ENCODE measurements at places on chromosomes 3 and 15.

GRCh38 chr15:33328106-33328505 is 17.3 kb downstream of the RYR3 start:
- no peak for DNase-seq

GRCh38 chr15:100041127-100041828 is 300.5 kb downstream of the ADAMTS17 start:
- DNase-seq: no peak

- DNase-seq: no peak
Observed at GRCh38 chr3:186651678-186652215, 11.5 kb downstream of the FETUB start.

DNA sequence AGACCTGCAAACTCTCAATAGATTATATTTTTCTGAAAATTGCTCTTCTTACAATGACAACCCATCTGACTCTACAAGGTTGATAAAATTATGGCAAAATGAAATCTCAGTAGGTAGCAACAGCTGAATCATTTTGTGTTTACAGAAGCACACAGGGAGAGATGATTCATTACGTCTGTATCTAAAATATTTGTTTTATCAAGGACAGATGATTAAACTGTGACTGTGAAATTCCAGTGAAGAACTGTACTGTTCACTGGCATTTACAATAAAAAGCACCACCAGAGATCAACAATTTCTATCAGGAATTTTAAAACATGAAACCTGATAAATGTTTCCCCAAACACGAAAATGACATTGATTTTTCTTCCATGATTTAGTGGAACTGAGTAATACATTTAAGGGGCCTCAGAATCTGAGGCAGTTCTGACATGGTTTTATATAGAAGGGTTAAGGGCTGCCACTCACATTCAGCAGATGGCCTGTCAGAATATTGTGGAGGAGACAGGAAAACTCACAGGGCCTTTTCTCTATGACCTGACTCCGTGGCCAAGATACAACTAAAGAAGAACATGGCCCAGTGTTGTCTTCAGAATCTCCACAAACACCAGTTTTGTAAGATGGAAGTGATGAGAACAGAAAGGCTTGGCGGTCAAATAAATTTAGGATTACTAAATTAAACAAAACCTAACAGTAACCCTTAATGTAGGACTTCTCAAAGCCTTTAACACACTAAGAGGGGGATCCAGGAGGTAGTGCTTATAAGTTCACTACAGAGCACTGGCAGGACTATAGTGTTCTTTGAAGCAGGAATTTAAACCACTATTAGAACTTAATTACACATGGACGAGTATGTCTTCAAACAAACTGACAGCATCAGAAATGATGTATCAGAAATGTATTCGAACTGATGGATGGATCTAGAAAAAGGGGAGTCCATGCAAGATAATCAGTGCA is 25.9 kb downstream of the RAD18 start:
- DNase-seq: peak; percentile 88

DNA sequence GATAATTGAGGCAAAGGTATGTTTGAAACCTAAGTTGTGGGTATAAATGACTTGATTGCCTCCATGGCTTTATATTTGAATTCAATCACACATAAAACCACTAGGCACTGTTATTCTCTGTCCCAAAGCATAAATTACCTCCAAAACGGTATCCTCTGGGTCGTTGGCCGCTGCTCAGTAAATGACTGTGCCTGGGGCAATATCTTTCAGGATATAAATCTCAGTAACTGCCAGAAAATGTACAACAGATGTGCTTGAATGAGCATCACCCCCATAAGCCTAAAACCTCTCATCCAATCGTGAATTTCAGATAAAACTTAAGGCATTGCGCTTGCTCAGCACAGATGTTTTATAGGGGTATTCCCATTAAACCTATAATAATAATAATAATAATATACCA is 19.0 kb upstream of the C3orf49 start:
- no peak for DNase-seq

DNA sequence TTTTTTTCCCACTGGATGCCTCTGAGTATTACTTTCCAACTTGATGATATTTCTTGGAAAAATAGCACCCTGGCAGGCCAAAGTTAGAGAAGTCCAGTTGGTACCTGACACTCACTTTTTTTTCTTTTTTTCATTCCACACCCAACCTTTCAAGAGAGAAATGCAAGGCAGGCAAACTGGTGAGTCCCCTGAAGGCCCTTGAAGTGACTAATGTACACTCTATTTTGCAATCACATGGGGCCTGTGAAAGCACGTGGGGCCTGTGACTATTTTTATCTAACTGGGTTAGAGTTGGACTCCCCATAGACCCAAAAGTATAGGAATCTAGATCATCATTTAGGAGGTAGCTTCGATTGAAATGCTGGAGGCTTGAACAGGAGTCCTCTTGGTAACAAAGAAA is 316.7 kb downstream of the CHL1 start:
- DNase-seq: no peak

DNA sequence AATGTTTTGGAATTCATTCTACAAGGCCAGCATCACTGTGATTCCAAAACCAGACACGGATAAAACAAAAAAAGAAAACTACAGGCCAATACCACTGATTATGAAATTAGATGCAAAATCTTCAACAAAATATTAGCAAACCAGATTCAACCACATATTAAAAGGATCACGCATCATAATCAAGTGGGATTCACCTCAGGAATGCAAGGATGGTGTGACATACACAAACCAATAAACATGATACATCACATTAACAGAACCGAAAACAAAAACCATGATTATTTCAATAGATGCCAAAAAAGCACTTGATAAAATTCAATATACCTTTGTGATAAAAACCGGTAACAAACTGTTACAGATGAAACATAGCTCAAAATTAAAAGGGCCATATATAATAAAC is 48.9 kb downstream of the DLG1 start:
- no peak for DNase-seq

- DNase-seq: no peak
Observed at GRCh38 chr15:33382491-33382890, 71.7 kb downstream of the RYR3 start.

DNA sequence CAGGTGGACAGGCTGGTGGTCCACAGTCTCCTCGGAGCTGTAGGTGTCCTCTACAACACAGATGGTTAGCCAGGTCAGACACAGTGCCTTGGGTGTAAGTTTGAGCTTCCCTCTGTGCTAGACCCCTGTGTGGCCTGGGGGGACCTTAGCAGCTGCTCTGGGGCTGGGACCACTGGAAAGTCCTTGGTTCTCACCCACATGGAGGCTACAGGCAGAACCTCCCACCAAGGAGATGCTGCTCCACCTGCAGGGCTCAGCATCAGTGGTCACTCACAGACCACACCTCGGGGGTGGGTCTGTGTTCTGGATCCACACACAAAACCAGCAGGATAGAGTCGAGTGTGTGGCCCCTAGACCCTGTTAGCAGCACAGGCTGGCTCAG is 8.4 kb downstream of the RASL12 start:
- DNase-seq: no peak

DNA sequence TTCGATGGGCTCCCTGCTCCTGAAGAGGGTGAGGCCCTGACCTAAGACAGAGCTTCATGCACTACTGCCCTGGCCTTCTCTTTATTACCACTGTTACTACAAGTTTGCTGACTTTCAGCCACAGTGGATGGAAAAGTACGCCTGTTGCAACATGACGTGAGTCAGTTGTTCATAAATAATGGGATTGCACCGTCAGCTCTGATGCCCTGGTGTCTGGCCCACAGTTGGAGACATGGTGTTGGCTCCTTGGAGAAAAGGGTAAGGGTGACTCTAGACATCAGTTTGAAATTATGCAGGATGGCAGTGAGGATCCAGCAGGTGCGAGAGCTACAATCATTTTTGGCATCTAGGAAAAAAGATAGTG is 5.5 kb downstream of the PAQR5 start:
- DNase-seq: peak; percentile 70

DNA sequence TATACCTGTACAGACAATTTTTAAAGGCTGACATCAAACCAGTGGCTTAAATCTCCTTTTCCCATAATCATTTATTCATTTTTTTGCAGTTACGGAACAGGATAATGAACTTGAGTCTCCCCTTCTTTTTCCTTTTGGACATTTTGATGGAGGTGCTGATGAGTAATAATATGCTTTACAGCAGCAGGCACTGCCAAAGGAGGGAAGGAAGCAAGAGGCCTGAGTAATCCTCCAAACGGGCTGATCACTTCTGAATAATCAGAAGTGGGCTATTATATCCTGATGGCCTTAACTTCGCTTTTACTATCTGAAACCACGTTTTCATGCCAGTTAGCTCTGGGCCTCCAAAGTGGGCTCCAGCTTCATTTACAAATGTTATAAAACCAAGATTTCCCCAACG is 527.2 kb downstream of the FOXP1 start:
- peak; percentile 63 for DNase-seq

- DNase-seq: no peak
Observed at GRCh38 chr15:80721476-80721875, 26.4 kb downstream of the ABHD17C start.

DNA sequence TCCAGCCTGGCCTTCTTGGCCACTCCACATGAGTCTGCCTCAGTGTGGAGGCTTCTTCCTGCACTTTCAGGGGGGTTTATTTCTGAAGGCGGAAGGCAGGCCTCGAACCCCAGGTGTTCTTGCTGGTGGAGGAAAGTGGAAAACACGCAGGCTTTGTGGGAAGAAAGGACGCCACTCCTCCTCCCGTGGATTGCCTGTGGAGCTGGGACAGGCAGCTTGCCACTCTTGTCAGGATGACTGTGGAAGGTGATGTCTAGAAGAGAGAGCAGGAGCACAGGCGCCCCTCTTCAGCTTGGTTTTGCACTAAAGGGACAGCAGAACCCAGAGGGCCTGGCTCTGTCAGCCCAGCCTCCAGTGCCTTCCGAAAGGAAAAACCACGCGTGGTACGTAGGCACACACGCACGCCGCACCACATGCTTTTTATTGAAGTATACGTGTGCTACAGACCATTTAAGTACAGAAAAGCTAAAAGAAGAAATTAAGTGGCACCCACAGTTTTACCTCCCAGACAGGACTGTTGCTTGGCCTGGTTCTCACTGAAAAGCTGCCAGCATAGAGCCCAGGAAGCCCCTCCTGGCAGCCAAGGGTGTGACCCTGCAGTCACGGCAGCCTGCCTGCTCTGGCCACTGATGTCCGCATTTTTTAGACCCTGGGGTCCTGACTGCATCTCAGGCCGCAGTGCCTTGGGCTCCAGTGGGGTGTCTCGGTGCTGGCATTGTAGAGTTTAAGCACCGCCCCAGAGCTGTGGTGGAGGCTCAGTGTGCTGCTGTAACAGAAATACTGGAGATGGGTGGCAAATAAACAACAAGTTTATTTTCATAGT is 21.6 kb downstream of the KLF13 start:
- no peak for DNase-seq

DNA sequence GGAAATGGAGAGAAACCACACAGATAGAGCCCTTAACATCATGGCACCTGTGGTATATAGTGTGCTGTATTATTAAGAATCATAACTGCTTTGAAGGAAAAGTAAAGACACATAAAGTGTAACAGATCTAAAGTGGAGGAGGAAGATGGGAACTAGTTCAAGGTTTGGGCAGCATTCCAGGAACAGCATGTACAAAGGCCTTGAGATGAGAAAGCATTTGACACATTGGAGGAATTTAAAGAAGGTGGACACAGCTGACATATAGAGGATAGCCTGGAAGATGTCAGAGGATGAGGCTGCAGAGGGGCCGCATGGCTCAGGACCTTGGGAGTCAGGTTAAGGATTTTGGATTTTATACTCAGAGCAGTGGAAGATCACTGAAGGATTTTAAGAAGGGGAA is 39.0 kb downstream of the LRTM1 start:
- peak; percentile 40 for DNase-seq

- DNase-seq: peak; percentile 4
Observed at GRCh38 chr3:179769411-179770247, 116.8 kb downstream of the USP13 start.

- no peak for DNase-seq
Observed at GRCh38 chr3:3798631-3799113, 559 bp upstream of the LRRN1 start.

Data from fibroblast of upper back skin (primary cell).